ENCODE measurements at places on chromosomes 5 and 9. TPM values are rescaled to one million over a fixed set of nuclear protein-coding genes. Genes with fewer than 3 reads are reported as not detected.

DNA sequence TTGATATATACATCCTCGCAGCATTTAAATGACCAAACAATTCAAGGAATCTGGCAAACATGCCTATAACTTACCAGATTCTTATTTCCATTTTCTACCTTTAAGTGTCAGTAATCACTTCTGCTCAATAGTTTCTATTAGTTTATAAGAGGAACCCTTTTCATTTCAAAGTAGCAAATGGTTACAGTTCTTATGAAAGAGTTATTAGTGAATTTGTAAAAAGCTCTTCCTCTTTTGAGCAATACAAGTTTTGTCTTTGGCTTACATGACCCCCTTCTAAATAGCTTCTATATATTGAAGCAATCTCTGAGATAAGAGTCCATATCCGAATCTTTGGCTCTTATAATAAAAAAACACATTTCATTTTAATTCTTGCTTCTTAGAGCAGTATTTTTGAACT lies 42.0 kb downstream of the ELL2 start:
- H3K27ac ChIP-seq: no peak overlapping the region
- no peak for DNase-seq
- H3K36me3 ChIP-seq: no peaks in the 10 kb centered on the region
- H3K27me3 ChIP-seq: no peaks in the 10 kb centered on the region

- H3K27me3 ChIP-seq: peaks cover 3% of the 10 kb centered on the region
- peaks cover 49% of the 10 kb centered on the region for H3K4me1 ChIP-seq
- DNase-seq: no peak
- peak overlapping the region; percentile 36 for H3K27ac ChIP-seq
These were observed 73.7 kb downstream of the PCDH1 start for GRCh38 chr5:141804475-141804874.

DNA sequence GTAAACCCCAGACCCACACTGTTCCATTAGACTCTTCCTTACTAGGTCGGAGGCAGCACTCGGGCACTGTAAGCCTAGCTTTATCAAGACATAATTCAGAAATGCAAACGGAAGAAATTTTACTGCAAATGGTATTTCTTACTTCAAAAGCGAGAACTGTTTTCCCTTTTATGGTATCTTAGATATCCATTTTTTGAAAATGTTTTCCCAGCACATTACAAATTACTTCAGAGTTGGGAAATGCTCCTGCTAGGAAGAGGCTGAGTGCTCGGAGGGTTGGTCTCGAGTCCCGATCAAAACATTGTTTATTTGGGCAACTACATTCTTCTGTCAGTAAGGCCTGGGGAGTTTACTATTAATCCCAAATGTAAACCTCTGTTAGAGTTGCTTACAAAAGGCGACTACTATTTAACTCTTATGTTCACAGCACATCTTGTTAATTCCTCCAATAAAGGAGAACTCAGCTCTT lies 332.9 kb downstream of the CWC27 start:
- peak overlapping the region; percentile 94 for H3K27ac ChIP-seq
- H3K36me3 ChIP-seq: peaks cover 6% of the 10 kb centered on the region
- H3K4me1 ChIP-seq: peaks cover 47% of the 10 kb centered on the region
- no peak overlapping the region for H3K4me3 ChIP-seq

DNA sequence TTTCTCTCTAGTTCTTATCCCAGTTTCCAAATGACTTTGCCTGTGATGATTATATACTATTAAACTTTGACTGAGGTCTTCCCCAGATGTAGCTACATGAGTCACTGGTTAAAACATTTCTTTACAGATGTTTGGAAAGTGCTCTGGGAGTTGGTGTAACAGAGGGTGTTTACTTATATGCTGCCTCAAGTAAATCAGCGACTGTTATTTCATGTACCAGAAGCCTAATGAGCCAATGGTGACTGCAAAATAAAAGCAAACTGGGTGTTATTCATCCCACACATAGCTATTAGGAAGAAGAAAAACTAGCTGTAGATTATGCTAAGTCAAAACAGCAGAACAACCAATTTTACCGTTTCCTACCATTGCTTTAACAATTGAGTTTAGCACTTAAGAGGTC lies 929.7 kb upstream of the SEMA6A start:
- H3K4me1 ChIP-seq: no peaks in the 10 kb centered on the region
- no peak for DNase-seq
- H3K36me3 ChIP-seq: no peaks in the 10 kb centered on the region
- H3K27me3 ChIP-seq: peaks cover 1% of the 10 kb centered on the region
- no peak overlapping the region for H3K27ac ChIP-seq

DNA sequence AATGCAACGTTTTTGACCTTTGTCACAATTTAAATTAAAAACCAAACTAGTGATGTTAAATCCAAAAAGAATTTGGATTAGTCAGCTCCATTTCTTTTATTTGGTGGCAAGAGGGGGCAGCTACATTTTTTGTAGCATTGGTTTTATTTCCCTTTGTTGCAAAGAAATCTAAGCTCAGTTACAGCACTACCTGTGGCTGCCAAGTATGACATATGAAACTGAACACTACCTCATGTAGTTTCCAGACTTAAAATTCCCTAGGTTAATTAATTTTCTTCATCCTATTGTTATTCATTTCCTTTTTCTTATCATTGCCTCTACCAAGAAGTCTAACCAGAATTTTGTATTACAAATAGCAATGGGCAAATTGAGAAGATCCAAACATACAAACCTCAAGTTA lies 393.5 kb downstream of the BRINP1 start:
- peaks cover 2% of the 10 kb centered on the region for H3K4me1 ChIP-seq
- DNase-seq: no peak
- H3K27me3 ChIP-seq: no peaks in the 10 kb centered on the region
- no peak overlapping the region for H3K27ac ChIP-seq
- H3K4me3 ChIP-seq: no peak overlapping the region

DNA sequence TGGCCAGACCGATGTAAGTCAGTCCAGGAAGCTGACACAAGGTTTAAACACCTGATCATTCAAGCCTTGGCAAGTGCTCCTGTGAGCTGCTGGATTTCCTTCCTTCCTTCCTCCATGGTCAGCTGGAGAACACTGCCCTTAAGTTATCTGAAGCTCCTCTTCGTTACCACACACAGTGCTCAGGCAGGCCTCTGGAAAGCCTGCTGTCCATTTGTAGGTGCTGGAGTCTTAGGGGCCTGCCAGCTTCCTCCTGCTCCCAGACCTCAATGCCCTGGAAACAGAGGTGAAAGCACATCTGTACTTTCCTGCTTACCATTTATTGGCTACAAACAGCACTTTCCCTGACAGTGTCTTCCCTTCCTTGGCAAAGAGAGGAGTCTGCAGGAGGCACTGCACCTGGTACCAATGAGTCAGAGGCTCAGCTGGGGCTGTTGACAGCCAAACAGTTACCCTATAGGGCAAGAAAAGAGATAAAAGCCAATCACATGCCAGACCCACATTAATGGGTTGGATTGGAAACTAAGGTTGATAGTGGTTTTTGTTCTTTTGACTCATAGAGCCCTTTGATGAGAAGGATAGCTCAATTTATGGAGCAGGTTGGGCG lies 72.6 kb upstream of the PUM3 start:
- H3K4me1 ChIP-seq: peaks cover 2% of the 10 kb centered on the region
- no peak for DNase-seq
- H3K4me3 ChIP-seq: no peak overlapping the region
- no peaks in the 10 kb centered on the region for H3K36me3 ChIP-seq
- H3K27me3 ChIP-seq: no peaks in the 10 kb centered on the region
- H3K27ac ChIP-seq: no peak overlapping the region

The EFCAB9 gene
- not detected for total RNA-seq

The CLK4 gene
- total RNA-seq: 19.9 TPM

The ZNF883 gene
- 6.1 TPM for total RNA-seq

The FYB1 gene
- total RNA-seq: 0.31 TPM

The CD14 gene
- total RNA-seq: not detected

The ROR2 gene
- 3.5 TPM for total RNA-seq

Measured in endothelial cell (in vitro differentiated cells).